ENCODE measurements at places on chromosomes 11 and 22.

GRCh38 chr22:17838180-17838865 is 64.1 kb upstream of the BID start:
- no peak for DNase-seq

DNA sequence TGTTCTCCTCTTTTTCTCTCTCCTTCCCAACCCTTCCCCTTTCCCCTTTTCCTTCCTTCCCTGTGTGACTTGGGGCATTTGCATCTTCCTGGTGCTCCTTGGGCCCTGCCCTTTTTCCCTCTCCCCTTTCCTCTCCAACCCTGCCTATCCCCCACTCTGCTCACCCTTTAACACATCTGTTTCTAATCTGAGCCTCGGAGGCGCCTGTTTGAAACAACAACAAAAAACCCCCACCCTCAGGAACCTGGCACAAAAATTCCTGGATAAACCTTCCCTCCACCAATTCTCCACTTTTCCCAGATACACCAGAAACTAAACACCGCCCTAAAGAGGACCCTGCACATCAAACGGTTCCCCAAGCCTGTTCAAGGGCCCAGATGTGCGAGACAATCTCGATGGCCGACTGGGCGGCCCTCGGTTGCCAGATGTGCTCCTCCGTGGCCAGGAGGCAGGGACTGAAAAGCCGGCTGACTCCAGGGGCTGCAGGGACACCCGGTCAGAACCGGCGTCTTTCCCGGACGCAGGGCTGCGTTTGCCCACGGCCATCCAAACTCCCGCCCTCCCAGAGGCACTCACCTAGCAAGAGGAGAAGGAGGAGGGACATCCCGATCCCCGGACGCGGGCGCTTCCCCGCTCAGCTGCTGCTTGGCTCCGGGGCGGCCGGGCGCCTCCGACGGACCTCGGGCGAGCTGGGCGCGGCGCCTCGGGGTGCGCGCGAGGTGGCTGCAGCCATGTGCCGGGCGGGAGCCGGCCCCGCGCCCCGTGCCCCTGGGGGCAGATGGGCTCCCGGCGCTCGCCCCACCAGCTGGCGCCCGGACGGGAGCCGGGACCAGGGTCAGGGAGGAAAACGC is 486 bp downstream of the CLMP start:
- DNase-seq = no peak

GRCh38 chr11:130146796-130147195 is 12.8 kb upstream of the ST14 start:
- DNase-seq = no peak

GRCh38 chr22:30905696-30906341 is 62.8 kb downstream of the MORC2 start:
- no peak for DNase-seq

- no peak for DNase-seq
These were observed 48.0 kb upstream of the AMPD3 start for GRCh38 chr11:10407055-10407454.

- no peak for DNase-seq
These were observed 34.6 kb upstream of the TMEM123 start for GRCh38 chr11:102487214-102487613.

- DNase-seq = peak; percentile 65
These were observed 17.9 kb downstream of the C1QTNF6 start for GRCh38 chr22:37169947-37170688.

DNA sequence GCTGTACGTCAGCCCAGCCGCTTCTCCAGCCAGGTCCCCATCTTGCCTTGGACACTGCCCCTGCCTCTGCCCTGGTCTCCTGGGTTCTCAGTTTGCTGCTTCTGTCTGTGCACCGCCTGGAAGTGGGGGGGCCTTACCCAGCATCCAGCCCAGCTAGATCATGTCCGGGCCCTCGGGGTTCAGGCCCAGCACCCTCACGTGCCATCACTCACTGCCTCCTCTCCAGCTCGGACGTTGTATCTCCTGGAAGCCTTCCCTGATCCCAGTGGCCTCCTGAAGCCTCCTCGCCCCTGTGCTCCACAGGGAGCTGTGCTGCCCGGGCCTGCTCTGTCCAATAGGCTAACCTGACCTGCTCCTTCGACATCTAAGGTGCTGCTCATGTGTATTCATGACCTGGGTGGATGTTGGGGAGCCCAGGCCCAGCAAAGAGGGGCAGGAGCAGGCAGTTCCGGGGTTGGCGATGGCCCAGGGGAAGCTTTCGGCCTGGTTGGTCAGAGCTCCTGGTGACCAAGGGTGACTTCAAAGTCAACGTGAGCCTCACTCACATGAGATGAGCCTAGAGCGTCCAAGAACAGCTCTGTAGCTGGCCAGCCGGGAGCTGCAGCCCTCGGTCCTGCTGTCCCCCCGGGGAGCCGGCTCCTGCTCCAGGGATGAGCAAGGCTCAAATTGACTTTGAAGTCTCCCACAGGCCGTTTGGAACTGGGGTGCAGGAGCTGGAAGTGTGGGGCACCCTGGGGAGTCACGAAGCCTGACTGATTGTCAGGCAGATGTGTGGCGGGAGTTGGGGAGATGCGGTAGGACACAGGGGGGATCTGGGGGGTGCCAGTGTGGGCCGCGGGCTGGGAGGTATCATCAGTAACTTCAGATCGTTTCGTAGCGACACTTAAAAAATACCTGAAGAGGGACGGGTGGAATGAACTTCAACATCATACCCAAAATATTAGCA is 5.2 kb upstream of the ASCL2 start:
- no peak for DNase-seq

DNA sequence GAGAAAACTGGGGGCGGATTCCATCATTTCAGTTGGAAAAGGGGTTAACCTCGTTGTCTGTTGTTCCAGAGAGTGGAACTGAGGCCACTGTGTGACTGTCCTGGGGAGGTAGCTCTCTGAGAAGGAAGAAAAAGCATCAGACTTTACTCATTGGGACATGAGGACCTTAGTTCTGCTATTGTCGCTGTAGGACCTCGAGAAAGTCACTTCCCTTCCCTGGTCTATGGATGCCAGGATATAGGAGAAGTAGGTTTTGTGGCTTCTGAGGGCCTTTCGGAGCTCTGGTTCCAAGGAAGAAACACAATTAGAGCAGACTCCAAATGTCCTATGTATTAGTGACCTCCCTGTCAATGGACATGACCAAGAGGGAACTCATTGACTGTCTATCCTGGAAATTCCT is 6.2 kb downstream of the MYO18B start:
- no peak for DNase-seq

DNA sequence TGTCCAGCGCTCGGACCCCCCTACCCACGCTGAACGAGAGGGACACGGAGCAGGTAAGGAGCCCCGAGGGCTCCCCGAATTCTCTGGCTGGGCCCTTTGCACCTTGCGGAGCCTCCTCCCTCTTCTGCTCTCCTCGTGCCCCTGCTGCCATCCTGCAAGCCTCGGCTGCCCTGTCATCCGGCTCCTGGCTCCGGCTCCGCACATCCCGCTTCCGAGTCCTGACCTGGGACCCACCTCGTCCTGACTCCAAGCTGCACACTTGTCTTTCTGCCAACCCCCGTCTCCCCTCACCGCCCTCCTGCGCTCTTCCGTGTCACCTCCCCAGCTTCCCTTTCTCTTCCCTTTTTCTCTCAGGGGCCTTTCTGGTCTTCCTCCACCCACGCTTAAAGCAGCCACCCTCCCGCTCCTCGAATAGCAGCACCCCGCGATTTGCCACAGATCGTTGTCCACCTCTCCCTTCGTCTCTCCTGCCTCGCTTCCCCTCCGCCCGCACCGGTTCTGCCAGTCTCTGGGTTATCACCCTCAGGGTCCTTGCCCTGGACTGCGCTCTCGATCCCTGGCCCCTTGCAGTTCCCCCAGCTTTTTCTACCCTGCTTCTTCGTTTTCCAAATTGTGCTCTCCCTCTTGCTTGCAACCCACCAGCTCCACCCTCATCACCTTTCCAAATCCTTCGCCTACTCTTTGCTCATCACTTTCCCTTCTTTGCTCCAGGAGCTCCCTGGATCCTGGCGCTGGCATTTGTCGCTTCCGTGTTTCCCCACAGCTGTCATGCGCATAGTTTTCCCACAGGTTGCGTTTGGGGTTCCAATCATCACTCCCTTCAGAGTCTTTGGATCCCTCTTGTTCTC is 822 bp downstream of the MARK2 start:
- DNase-seq = no peak

DNA sequence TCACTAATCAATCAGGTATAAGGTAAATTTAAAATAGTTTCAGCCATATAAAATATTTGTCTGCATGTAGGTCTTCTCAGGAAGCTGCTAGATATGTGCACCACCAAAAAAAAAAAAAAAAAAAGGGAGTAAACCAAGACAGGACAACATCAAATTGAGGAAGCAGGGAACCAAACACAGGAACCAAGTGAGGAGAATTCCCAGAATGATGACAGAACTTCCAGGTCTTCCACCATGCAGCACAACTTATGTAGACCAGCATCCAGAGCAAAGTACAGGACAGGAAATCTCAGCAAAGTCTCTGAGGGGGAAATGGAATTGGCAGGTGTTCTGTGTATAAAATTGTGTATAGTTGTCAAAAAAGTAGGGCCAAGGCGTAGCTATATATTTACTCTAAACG is 101.2 kb upstream of the CTSC start:
- no peak for DNase-seq

- DNase-seq = no peak
These were observed at the start of gene HTR3B for GRCh38 chr11:113904379-113905101. TSS of gene HTR3B (plus strand) at chr11:113904796. CDS start at chr11:113904934, 138 bp downstream.
